ENCODE measurements at places on chromosomes 11 and 22.

GRCh38 chr11:11988099-11988651 lies 20.3 kb downstream of the DKK3 start:
- DNase-seq, result no peak

DNA sequence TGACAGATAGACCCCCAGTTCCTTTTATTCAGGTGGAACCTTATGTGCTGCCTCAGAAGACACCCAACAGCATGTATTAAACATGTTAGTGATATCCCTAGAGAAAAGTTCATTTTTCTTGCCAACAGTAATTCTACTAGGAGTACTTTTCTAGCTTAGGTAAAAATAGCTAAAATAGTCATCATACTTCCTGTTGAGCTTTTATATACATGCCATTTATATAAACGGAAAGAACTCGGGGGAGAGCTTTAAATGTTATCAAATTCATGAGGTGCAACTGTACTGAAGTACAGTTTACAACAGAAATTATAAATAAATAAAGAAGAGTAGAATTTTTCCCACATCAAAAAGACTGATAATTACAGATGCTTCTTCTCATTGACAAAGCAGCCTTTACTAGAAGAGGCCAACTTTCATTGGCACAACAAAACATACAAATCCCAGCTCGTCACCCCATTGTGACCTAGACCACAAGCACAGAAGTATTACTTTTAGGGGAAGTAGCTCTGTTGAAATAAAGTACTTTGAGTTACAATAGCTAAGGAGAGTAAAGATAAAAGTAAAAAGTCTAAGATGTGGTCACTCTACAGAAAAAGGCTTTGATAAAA lies 59.1 kb upstream of the POU2AF2 start:
- DNase-seq, result no peak

GRCh38 chr11:90373971-90374370 lies 151.1 kb upstream of the CHORDC1 start:
- DNase-seq, result no peak

- DNase-seq, result no peak
Measured at GRCh38 chr22:36364255-36365019, 23.3 kb downstream of the MYH9 start.

- no peak for DNase-seq
Measured at GRCh38 chr11:4213746-4214145, 119.1 kb downstream of the RRM1 start.
